Natural killer cell treated with Interleukin-12 subunit alpha and Interleukin-12 subunit beta and Interleukin-15 and Interleukin-18, amount 100 ng/mL, for 72 hours (primary cell): ENCODE measurements at places on chromosomes 7 and 10.

GRCh38 chr7:105389088-105389650 lies 448 bp upstream of the SRPK2 start:
- peak overlapping the region; percentile 84 for H3K27ac ChIP-seq
- peaks cover 21% of the 10 kb centered on the region for H3K4me1 ChIP-seq
- peak overlapping the region; percentile 89 for H3K4me3 ChIP-seq
- H3K27me3 ChIP-seq, result no peaks in the 10 kb centered on the region
- H3K36me3 ChIP-seq, result peaks cover 5% of the 10 kb centered on the region

DNA sequence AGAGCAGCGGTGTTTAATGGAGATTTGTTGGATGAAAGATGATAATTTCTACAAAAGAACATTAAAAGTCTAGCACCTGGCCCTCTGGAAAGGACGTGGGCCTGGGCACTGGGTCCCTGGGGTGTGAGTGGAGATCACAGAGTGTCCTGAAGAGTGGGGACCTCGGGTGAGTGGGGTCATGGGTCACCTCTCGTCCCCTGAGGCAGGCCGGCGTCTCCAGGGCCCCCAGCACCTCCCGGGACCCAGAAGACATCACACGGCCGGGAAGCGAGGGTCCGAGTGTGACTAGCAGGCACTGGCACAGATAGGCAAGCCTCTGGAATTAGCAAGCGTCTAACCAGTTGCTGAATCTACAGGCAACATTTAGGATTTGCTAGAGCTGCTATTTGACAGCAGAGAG lies 257.2 kb downstream of the MAD1L1 start:
- peaks cover 30% of the 10 kb centered on the region for H3K4me1 ChIP-seq
- no peak for DNase-seq
- no peak overlapping the region for H3K4me3 ChIP-seq
- H3K27me3 ChIP-seq, result no peaks in the 10 kb centered on the region
- H3K36me3 ChIP-seq, result peaks cover 15% of the 10 kb centered on the region

DNA sequence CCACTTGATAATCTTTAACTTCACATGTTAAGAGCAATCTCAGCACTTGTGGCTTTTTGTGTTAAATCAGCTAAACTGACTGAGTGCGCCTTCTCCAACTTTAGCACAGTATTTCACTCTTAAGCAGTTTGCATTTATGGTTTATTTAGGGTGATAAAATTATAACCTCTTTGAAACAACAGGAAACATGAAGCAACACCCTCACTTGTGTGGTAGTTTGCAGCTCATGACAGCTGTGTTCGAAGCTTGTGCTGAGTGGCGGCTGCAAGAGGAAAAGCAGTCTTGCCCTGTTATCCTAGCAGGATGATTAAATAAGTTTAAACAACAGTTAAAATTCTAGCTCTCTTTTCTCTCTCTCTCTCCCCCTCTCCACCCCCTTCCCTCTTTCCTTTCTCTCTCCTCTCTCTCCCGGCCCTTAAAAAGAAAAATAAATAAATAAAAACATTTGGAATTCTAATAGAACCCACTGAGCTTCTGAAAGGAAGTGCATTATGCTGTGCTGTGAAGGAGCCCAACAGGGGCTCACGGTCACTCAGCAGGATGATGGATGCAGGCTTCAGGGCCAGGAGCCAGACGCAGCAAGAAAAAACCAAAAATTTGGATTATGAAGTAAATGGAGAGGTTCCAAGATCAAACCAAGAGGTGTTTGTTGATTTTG lies 25.2 kb downstream of the OGDH start:
- H3K27ac ChIP-seq, result peak overlapping the region; percentile 70
- no peak for DNase-seq
- no peaks in the 10 kb centered on the region for H3K27me3 ChIP-seq
- peaks cover 11% of the 10 kb centered on the region for H3K36me3 ChIP-seq
- H3K4me3 ChIP-seq, result peak overlapping the region; percentile 65
- peaks cover 62% of the 10 kb centered on the region for H3K4me1 ChIP-seq

GRCh38 chr7:151095828-151096475 lies 9.7 kb downstream of the AGAP3 start:
- peaks cover 6% of the 10 kb centered on the region for H3K4me1 ChIP-seq
- H3K27ac ChIP-seq, result no peak overlapping the region
- no peak for DNase-seq
- no peak overlapping the region for H3K4me3 ChIP-seq
- H3K27me3 ChIP-seq, result no peaks in the 10 kb centered on the region
